Spinal cord (tissue), 10 donors: ENCODE measurements at places on chromosomes 3 and 15.

- no peak for DNase-seq
These were observed 4.3 kb downstream of the GOLIM4 start for GRCh38 chr3:168091302-168091858.

- no peak for DNase-seq
These were observed 16.3 kb upstream of the MB21D2 start for GRCh38 chr3:192933779-192934460.

DNA sequence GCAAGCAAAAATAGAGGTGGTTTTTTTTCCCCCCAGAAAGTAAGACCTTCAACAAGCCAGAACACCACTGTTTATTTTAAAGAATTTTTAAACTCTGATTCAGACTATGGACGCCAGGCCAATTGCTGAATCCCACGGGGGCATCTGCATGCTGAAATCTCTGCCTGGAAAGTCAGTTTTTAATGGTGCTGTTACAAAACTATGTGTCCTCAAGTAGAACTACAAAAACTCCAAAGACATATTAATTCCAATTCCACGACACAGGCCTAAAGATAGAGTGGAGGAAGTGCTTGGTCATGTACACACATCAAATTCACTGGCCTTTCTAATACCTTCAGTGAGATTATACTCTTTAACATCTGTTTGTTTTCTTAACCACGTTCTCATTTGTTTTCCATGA, 490.5 kb upstream of the NR2F2 start:
- DNase-seq: no peak

GRCh38 chr3:184665101-184665500, 46.8 kb downstream of the MAGEF1 start:
- DNase-seq: no peak

DNA sequence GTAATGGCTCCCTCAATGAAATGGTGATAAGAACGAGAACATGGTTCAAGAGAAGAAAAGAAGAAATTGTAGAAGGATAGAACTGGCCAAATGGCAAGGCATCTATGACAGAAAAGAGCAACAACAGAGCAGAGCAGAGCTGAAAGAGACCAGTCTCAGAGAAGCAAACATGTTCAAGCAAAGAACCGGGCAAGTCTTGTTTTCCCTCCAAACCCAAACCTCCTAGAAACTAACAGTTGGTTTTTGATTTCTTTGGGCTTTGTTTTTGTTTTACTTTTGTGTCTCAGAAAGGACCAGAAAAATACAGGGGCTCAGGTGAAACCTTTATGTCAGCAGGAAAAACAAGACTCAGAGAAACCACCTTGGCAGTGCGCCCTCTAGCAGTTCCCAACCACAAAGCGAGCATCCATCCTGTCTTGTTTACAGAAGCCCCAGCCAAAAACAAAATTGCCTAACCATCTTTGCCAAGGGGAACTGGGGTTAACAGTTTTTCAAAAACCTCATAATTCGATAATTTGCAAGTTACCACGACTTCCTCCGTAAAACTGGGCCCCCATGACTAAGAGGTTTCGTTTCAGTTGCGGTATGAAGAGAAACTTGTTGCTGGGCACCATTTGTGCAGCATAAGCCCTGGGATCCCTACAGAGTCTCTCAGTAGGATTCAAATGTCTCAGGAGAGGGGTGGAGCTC, 159.2 kb upstream of the SLC24A5 start:
- no peak for DNase-seq

- DNase-seq: peak; percentile 68
These were observed 309.6 kb downstream of the TUSC7 start for GRCh38 chr3:117019082-117019713.

DNA sequence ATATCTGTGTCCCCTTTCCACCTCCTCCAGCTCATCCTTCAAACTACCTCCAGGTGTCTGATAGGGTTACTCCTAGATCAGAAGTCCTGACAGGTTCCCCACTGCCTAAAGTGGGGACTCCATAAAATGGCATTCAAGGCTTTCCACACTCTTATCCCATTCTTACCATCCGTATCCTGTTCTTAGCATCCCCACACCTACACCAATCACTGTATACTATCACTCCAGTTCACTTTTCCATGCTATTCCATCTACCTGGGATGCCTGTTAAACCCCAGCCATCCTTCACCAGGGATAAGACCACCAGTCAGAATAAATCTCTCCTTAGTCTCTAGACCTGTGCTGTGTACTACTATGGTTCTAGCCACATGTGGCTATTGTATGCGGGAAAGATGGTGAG, 19.1 kb downstream of the SSR3 start:
- no peak for DNase-seq

DNA sequence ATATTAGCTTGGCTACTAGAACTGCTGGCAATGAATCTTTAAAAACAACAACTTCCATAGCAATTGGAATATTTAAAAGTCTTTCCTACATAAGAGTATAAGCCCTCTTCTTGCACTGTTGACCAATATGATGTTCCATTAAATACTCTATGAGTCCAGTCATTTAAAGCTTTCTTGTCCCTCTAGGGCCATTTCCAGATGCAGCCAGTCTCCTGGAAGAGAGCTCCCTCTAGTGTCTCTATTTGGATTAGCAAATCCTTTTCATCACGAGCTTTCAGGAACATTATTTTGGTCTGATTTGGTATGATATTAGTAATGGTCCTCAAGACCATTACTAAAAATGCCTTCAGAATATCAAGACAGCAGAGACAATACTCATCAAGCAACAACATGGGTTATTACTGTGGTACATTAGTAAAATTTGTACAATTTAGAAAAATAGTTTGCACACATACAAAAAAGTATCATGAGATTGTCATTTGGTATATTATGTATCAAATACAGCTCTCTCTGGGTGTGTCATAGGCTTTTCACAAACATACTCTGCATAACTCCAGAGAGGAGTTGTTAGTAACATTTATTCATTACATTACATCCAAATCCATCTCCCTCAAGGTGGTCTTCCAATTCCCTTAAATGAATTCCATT, 101.3 kb downstream of the DPH6 start:
- no peak for DNase-seq

GRCh38 chr15:95194746-95195145, 963.4 kb downstream of the MCTP2 start:
- no peak for DNase-seq

DNA sequence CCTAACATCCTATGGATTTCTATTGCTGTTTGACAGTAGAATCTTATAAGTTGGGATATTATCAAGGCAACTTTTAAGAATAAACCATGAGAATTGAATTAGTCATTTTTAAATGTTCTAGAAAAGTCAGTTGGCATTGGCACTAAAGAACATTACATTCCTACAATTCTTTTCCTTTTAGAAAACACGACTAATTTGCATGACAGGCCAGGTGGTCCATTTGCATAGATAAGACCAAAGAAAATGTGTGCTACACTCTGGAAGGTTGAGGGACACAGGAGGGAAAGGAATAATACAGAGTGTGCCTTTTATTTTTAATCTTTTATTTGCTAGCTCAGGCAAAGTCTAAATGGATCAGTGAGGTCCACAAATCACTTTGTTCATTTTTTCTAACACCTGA, 962.3 kb downstream of the EPHA3 start:
- DNase-seq: no peak

GRCh38 chr3:126113733-126114442, 30.0 kb upstream of the SLC41A3 start:
- DNase-seq: no peak

- DNase-seq: no peak
These were observed 67.1 kb downstream of the ARMC8 start for GRCh38 chr3:138254216-138254615.

GRCh38 chr3:194868831-194869230, 183.1 kb downstream of the FAM43A start:
- DNase-seq: no peak

GRCh38 chr3:41327718-41328117, 128.4 kb downstream of the CTNNB1 start:
- DNase-seq: no peak

GRCh38 chr15:92480361-92480760, 86.7 kb downstream of the ST8SIA2 start:
- DNase-seq: no peak

- DNase-seq: no peak
These were observed 691.6 kb downstream of the ZNF385D start for GRCh38 chr3:21059404-21059803.

DNA sequence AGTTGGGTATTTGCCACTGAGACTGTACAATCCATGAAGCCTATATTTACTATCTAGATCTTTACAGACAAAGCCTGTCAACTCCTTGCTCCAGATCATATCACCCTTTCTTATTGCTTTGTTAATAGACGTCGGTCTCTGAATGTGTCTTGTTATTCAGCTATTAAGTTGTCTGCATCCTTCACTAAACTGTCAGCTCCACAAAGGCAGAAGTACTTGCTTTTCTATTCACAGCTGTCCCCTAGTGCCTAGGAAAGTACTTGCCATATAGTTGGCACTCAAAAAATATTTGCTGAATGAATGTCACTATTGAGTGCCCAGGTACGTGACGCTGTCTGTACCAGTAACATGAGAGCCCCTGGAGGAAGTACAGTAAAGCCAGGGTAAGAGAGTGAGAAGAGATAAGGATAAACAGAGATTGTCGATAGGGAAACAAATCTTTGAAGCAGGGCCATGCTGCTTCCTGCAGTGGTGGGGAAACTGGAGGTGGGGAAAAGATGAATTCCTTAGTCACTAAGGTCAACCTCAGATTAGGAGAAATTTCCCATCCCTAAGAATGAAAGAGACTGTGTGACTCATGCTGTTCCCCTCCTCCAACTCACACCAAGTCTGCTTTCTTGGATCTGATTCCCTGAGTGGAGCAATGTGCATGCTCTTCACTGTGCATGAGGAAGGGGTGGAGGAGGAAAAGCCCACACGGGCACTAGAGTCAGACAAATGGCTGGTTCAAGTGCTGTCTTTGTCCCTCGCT, 36.3 kb downstream of the PRICKLE2 start:
- no peak for DNase-seq

- no peak for DNase-seq
These were observed 14.2 kb upstream of the HOMER2 start for GRCh38 chr15:82966671-82967071.

DNA sequence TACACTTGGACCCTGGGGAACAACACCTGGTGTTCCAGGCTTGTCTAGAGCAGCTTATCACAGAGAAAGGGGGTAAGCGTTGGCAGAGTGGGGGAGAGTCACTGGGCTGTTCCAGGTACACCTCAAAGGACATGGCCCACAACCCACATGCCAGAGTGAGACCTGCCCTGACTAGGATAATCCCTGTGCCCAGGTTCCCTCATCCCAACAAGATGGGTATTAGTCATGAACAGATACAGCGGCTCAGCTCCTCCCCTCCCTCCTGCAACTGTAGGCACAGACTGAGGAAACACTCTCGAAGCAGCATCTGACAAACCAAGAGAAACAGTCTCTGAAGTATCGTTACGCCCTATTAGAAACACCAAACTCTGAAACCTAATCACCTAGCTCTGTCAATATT, 32.1 kb upstream of the RPS17 start:
- DNase-seq: no peak

- DNase-seq: no peak
These were observed 4.1 kb upstream of the ECT2 start for GRCh38 chr3:172746475-172746874.

GRCh38 chr3:133125171-133125570, 87.0 kb downstream of the TMEM108 start:
- DNase-seq: no peak

DNA sequence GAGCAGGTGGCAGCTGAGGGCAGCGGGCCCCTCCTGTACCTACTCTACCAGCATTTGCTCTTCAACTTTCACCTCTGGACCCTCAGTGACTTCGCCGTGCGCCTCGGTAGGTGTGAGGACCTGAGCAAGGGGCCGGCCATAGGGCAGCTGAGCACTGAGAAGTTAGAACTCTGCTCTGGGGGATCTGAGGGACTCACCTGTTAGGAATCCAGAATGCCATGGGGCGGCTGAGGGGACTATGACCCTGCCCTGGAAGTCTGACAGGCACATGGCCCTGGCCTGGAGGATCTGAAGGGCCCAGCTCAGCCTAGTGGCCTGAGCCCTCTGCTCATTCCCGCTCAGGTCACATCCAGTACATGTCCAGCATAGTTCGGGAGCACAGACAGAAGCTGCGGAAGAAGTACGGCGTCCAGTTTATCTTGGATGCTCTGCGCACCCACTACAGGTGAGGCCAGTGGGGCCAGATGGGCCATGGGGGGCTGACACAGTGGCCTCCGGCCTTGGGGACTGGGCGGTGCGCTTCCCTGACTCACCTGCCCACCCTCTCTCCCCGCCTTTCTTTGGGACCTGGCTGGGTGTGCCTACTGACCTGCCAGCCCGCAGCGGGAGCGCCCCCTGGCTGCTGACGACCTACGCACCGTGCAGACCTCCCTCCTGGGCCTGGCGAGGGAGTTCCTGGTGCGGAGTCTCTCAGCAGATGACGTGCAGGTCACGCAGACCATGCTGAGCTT, 18.8 kb downstream of the NBEAL2 start:
- DNase-seq: no peak

DNA sequence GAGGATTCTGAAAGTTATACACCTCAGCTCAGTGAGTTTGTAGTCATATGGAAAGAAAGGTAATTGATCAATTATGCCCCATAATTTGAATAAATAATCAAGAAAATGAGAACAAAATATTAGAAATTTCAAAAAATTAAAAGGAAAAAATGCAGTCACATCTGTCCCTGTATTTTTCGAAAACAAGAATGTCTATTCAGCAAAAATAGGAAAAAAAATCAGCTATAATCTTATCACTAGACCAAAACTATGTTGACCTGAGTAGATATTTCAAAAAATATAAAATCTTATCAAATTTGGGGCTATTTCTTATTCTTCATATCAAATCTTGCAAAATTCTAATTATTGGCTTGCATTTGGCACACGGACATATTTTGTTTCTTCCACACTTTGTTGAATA, 501.2 kb upstream of the CNTN3 start:
- no peak for DNase-seq

- no peak for DNase-seq
These were observed 1104.9 kb downstream of the NSUN3 start for GRCh38 chr3:95167748-95168147.

DNA sequence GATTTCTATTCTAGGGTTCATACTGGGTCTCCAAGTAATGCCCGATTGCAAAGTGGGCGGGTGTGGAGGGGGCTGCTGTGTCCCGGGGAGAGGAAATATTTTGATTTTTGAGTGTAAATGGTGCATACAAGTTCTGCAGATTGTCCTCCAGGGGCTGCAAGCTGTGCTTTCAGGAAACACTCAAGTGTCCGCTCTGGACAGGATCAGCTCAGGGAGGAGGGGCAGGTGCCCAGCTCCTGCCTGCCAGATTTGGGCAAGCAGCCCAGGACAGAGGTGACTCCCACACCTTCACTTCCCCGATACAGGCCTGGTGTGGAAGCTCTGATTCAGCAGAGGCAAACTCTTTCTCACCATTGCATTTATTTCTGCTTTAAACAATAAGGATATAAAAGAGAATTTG, 142.7 kb downstream of the ALDH1A2 start:
- no peak for DNase-seq

DNA sequence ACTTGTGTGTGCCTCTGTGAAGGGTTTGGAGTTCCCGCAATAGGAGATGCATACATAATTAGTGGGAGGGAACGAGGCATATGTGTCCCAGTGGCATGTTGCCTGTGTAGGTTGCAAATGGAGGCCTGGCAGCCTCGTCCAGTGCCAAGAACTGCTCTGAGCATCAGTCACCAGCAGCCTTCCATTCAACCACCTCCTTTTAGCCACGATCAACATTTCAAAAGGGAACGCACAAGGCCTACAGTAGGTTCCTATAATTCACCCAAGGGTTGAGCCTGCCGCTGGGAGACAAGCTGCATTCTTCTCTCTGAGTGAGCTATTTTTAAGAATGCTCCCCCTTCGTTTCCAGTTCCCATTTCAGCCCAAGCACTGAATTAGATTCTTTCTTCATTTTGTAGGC, 78.8 kb upstream of the CTNNB1 start:
- peak; percentile 41 for DNase-seq

- DNase-seq: no peak
These were observed 31.3 kb downstream of the EFL1 start for GRCh38 chr15:82231233-82231632.
